ENCODE measurements at places on chromosomes 12 and 14.
A peak's percentile ranks its signal among the peaks of the same experiment; 100 is the strongest.

DNA sequence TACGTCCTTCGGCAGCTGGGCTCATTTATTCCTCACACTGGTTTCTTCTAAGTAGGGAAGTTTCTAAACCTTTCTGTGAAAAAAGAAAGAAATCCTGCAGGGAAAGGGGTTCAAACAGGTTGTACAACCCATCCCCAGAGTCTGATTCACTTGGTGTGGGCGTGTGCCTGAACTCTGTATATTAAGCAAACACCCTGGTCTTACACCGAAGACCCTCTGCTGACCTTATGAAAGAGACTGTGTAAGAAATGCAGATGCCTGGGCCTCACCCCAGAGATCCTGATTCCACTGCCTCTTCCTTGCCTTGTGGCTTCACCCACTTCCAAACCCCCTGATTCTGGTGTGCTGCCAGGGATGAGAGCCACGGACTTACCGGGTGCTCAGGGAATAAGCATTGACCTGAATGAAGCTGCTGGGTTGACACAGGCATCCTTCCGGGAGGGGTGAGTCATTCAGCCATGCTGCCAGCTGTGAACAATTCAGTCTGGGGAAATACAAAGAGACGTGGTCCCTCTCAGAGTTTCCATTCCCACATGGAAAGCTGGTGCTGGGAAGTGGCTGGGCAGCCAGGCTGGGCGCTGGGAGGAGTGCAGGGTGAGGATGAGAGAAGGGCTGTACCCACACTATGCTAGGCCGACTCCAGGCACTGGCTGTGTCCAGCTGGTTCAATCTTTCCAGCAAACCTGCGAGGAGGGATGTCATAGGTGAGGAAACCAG is 26.5 kb upstream of the ACTN1 start:
- peak; percentile 89 for DNase-seq

DNA sequence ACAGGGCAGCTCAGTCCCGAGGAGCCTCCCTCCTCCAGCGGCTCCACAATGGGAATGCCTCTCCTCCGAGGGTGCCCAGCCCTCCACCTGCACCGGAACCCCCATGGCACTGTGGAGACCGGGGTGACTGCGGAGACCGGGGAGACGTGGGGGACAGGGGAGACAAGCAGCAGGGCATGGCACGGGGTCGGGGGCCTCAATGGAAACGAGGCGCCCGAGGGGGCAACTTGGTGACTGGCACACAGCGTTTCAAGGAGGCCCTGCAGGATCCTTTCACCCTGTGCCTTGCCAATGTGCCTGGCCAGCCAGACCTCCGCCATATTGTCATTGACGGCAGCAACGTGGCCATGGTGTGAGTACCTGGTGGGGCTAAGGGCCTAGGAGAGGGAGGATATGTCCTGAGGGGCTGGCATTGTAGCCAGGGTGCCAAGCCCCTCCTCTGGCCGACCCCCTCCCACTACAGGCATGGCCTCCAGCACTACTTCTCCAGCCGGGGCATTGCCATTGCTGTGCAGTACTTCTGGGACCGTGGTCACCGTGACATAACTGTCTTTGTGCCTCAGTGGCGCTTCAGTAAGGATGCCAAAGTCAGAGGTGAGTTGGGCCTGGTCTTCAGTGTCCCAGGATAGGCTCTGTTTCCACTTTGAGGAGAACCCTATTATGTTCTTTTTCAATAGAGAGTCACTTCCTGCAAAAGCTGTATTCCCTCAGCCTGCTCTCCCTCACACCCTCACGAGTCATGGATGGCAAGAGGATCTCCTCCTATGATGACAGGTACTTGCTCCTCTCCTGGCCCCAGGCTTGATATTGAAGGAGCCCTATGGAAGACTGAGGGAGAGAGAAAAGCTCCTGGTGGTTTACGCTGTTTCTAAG is 2.7 kb downstream of the KHNYN start:
- no peak for DNase-seq

- DNase-seq, result no peak
Measured at GRCh38 chr14:54537651-54538050, 27.9 kb downstream of the CGRRF1 start.

DNA sequence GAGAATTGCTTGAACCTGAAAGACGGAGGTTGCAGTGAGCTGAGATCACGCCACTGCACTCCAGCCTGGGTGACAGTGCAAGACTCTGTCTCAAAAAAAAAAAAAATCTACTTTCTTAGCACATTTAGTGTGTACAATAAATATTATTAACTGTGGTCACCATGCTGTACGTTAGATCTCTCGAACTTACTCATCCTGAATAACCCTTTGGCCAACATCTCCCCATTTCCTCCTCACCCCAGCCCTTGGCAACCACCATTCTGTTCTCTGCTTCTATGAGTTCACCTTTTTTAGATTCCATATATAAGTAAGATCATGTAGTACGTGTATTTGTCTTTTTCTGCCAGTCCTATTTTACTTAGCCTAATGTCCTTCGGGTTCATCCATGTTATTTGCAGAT is 13.4 kb downstream of the FUT8 start:
- no peak for DNase-seq

DNA sequence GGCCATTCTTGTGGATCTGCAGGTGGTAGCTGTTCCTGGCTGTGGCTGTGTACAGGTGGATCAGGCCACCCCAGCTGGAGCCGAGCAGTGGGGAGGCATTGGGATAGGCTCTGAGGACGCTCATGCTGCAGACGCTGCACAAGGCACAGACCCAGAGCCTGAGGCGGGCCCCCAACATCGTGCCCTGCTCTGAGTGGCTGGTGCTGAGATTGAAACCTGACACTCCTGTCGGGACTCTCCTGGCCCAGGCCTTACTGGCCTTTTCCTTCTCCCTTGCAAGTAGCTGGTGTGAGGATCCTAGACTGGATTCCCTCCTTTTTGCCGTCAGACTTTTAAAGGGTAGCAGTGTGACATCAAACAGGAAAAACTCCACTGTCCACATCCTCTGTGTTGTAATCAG is at the start of gene FGF23:
FGF23 (minus strand) TSS at position 308 of the 400 bp plus-strand sequence; CDS start at position 178, 130 bp downstream.
- DNase-seq, result no peak

GRCh38 chr12:27014859-27015729 is 910 bp upstream of the TM7SF3 start:
- DNase-seq, result no peak

Data from glomerular endothelial cell (primary cell).